Fibroblast of skin of left quadriceps (primary cell): ENCODE measurements at places on chromosomes 3 and 15.

GRCh38 chr3:134976948-134977347 lies 181.9 kb downstream of the EPHB1 start:
- DNase-seq, result no peak

GRCh38 chr15:85097725-85098124 lies 116.1 kb downstream of the PDE8A start:
- no peak for DNase-seq

DNA sequence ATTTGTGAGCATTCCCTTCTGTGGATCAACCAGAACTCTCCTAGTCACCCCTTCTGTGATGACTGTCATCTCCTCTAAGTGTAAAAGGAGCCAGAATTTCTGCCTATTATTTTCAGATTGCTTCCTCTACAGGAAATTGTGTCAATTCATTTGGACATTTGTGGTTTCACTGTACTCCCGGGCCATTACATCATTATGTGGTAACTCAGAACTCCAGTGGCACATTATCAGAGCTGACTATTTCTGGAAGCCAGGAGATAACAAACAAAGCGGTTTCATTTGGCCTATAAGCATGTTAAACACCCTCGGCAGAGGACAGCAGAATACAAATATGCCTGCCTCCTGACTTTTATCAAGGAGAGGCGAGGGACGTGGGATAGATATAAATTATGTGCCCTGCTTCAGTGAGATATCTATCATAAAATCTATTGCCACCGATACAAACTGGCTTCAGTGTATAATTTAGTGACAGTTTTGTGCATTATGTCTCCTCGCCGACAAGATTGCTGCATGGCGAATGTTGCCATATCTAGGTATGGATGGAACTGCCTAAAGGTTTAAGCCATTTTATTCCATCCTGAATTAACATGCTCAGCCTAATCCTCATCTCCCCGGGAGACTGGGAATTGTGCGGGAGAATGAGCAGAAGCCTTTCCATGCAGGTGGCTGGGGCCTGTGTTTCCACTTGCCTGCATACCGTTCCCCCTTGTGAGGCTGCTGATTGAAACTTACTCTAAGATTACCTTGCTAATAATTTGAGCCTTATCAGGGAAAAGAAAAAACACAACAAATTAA lies 193.4 kb upstream of the SEMA6D start:
- DNase-seq, result no peak

GRCh38 chr15:54014067-54014655 lies 35.9 kb downstream of the UNC13C start:
- no peak for DNase-seq

DNA sequence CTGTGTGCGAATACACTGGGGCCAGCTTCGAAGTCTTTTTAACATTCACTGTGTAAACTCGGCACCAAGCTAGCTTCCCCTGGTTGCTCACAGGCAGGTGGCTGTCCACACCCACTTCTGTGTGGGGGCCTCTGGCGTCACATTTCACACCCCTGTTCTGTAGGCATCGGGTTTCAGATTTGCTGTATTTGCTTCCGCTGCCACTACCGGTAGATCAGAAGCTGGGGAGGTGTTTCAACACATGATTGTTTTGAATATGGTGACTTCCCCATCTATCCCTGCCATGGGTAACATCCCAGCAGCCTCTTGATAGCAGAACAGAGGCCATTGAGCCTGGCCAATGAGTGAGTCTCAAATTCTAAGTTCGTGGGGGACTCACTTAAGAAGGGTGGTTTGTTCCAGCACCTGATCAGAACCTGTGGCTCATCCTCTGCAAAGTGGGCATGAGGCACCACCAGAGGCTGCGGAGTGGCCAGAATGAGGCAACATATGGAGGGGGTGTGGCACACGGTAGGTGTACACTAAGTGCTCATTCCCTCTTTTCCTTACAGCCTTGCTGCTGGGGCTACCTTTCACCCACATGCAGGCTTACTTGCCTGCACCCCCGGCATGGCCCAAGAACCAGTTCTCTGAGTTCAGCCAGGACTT lies 61.5 kb downstream of the IQSEC1 start:
- no peak for DNase-seq
